ENCODE measurements at places on chromosomes 3 and 15.

- no peak for DNase-seq
These were observed 8.1 kb downstream of the SPATA12 start for GRCh38 chr3:57068437-57069089.

DNA sequence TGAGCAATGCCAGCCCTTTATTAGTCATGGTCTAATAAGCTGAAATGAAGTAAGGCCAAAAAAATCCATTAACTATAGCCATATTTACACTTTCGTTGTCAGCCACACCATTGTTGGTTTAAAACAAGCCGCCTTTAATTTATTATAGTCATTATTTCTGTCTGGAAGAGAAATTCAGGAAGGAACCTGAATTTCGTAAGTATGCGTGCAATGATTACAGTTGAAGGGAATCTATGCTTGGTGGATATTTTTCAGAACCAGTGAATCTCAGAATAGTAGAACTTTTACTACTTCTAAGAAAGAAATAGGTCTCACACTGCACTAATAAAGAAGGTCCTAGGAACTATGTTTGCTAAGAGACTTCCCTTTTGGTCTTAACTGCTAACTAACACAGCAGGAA is 59.1 kb downstream of the FAM43A start:
- no peak for DNase-seq

DNA sequence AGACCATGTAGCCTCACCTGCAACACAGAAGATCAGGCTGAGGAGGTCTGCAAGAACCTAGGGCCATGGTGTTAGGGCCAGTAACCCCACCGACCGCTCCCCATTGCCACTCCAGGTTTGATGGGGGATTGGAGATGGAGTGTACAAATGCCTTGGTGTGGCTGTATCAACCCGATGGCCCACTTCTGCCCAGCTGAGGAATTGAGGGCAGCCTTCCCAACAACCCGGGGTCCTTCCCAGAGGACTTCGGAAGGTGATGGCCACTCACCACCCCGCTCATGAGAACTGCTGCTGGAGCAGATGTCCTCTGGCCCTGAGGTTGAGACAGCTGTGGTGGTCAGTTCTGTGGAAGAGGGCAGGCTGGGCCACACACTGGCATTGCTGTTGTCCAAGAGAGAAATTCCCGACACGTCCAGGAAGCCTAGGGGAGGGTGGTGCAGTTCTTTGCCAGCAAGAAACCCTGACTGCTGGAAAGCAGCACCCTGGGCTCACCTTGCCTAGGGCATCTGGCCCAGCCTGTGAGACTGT is 8.9 kb downstream of the GORASP1 start:
- DNase-seq: no peak

- no peak for DNase-seq
These were observed 250.5 kb upstream of the RORA start for GRCh38 chr15:61479613-61480012.

DNA sequence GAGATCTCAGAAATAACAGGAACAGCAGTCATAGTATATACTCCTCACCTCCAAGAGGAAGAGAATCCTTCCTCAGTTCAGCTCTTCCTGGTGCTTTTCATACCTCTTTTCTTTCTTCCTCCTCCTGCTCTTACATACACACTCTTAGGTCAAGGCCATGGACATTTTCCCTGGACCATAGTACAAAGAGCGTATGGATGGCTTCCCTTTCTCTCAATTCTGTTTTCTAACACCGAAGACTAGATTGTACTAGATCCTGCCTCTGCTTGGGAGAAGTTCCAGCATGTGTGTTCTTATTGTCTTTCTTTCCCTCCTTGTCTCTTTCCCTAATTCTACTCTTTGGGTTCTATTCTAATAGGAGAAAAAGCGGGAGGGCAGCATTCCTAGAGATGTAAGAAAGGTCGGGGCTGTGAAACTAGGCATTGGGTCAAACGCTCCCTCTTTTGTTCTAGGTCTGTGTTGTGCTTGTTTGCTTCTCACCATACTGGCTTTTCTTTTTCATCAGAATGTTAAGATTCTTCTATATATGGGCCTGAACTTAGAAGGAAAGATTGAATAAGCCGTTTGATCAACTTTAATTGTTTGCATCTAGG is 77.4 kb downstream of the VPS8 start:
- no peak for DNase-seq

DNA sequence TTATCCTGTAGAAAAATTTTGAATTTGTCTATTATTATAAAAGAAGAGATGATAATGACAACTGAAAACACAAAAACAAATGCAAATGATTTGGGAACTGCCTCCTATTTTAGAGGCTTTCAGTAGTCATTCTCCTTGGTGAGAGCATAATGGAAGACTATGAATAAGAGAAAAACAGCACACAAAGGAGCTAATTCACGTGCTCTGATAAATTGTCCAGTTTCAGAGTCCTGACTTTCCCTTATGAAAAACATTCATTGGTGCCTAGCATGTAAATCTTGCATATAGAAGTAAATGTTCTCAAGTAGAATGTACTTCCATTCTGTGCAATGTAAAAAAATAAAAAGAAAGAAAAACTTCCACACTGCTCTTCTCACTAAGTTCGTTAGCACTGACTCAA is 206.1 kb downstream of the IL5RA start:
- no peak for DNase-seq

DNA sequence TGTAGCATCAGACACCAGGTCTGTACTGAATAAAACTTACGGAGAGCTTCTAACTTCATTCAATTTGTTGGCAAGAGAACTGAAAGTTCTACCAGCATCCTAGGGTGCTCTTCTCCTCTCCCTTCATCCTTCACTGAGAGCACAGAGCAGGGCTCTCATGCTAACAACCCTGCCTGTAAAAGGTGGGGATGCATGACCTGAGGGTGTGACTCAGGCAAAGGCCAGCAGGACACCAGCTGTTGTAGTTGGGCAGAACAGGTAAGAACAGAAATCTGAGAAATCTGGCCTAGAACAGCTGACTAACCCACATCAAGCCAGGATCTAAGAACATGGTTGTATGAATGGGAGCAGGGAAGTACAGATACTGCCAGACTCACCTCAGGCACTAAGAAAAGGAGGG is 64.2 kb downstream of the MYLK start:
- no peak for DNase-seq

- no peak for DNase-seq
These were observed 139.8 kb downstream of the TPRG1 start for GRCh38 chr3:189311521-189311920.

GRCh38 chr3:57100046-57100695 is 39.7 kb downstream of the SPATA12 start:
- DNase-seq: peak; percentile 48
